ENCODE measurements at places on chromosomes 5 and 9.
A peak's percentile ranks its signal among the peaks of the same experiment; 100 is the strongest.

- DNase-seq: no peak
Observed at GRCh38 chr5:139446956-139447779, 7.8 kb upstream of the DNAJC18 start.

DNA sequence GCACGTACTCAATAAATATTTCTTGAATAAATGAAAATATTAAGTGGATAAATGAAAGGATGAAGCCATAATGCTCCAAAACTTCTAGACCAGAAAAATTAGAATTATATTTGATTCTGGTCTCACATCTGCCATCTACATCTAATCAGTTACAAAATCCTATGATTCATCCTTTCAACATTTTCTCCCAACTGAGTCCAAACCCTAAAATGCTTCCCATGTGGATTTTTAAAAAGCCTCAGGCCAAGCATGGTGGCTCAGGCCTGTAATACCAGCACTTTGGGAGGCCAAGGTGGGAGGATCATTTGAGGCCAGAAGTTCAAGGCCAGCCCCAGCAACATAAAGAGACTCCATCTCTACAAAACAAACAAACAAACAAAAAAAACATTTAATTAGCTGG is 31.6 kb upstream of the FST start:
- DNase-seq: no peak

- peak; percentile 96 for DNase-seq
Observed at GRCh38 chr5:172897481-172898217, 61.6 kb upstream of the RPL26L1 start.

DNA sequence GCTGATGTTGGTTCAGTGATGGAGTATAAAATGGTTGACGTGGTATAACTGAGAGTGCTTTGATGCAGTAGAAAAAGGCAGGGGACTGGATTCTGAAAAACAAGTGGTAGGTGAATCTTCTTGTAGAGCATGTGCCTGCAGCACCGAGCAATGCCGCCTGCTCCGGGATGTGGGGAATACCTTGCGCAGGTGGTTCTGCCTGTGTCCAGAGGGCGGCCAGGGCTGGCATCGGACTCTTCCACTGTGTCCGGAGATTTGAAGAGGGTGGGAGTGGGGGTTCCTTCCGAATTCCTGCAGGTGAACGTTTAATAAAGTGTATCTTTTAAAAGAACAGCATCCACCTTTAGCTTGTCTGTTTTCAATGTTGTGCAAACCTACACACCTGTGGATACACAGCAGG is 238.0 kb downstream of the FANCC start:
- no peak for DNase-seq

- DNase-seq: no peak
Observed at GRCh38 chr9:20740304-20740703, 56.2 kb downstream of the FOCAD start.

DNA sequence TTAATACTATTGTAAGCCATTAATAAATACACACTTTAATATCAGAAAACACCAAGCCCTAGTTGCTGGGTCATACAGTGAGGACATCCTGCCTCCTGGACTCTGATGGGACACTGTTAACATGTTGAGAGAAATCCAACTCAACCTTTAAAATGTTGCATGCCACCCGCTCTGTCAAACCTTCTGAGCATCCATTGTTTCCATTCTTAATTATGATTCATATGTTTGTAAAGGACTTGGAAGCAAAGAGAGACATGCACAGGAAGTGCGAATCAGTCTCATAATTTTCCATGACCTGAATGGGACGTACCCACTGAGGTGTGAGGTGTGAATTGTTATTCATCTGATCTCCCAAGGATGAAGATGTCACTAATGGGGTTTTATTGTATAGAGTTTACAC is 186.4 kb downstream of the CAAP1 start:
- no peak for DNase-seq

DNA sequence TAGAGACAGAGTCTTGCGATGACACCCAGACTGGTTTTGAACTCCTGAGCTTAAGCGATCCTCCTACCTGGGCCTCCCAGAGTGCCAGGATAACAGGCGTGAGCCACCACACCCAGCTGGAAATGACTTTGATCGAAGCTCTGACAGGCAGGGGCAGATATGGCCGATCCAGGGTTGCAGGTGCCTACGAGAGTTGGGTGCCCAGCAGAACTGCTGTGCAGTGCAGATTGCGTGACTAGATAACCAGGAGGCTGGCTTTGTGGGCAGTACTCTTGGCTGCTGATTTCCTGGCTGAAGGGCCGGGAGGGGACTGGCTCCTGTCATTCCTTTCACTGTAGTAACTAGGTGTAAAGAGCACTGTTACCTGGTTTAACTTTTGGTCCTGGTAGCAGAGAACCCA is 11.8 kb downstream of the TBC1D13 start:
- DNase-seq: no peak

- DNase-seq: no peak
Observed at GRCh38 chr5:36365896-36366295, 64.2 kb upstream of the RANBP3L start.

DNA sequence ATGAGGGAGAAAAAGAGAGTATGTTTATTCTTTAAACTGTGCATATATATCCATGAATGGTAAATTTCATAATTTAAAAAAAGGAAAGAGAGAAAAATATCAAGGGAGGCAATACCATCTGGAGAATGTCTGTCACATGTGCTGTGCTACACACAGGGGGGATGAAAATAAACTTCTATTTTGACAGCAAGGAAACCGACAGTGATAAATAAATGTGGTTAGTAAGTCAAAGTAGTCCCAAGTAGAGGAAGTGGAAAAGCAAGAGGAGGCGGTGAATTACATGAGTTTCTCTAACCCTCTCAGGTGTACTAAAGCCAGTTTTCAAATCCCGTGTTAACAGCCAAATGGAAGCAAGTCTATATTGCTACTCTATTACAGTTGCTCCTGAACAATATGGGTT is 83.3 kb downstream of the ICE1 start:
- no peak for DNase-seq

DNA sequence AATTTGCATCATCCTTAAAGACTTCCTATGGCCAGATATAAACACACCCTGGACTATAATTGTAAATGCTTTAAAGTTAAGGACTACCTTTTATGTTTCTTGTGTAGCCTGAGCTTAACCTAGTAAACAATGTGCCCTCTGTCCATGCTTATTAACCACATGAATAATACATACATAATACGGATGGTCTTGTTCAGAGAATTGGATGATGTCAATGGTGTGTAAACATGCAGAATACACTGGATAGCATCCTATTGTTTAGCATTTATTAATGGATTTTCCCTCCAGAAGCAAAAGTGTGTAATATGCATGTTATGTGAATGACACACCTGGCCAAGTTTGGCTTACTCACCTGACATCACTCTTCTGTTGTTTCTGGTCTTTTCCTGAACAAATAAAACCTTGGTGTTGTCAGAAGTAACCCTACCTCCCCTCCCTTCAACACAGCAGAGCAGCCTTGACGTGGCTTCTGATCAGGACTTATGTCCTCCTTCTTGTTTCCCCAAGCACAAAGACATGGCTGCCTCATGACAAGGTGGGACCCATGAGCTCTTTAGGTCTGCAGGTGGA is 517.9 kb downstream of the MTRR start:
- DNase-seq: no peak

- no peak for DNase-seq
Observed at GRCh38 chr5:68748101-68748500, 345.7 kb upstream of the SLC30A5 start.

GRCh38 chr9:35277171-35277520 is 115.3 kb downstream of the UNC13B start:
- DNase-seq: no peak

DNA sequence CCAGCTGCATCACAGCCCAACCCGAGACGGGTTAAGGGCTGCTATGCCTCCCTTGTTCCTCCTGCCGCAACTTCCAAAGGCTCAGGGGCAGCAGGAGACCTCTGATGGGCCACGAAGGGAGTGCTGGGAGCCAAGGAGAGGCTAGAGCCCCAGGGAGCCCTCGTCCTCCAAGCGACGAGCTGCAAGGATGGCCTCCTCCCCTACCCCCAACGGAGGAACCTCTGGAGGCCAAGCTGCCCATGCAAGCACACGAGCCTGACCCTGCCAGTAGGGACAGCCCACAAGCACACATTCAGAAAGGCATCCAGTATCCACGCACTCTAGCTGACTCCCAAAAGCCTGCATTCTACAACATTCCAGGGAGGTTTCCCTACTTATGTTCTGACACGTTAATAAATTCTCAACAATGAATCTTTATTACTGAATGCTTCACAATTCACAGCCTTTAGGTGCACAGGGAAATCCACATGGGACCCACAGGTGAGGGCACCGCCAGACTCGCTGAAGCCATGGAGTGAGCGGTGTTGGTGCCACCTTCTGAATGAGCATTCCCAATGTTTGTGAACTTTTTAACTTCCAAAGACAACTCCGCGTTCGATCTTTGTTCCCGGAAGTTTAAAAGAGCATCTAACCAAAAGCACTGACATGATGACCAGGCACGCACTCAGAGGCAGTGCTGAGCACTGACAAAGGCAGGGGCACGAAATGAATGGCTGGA is 28.7 kb downstream of the IPPK start:
- no peak for DNase-seq

DNA sequence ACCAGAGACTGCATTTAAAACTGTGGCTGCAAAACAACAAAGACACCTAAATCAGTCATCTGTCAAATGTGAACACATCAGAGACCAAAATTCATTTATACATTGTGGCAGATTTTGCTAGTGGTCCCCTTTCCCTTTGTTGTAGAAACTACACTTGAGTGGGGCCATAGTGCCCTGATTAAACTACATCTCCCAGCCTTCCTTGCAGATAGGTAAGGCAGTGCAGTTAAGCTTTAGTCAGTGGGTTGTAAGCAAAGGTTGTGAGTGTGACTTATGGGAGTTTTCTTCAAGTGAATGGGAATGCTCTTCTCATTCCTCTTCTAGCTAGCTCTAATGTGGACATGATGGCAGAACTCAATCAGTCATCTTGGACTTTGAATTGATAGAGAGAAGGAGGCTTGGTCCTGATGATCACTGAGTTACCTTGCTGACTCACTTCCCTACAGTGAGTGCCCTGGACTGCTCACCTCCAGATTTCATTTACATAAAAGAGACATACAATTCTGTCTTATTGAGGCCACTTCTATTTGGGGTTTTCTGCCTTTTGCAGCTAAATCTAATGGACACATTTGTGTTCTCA is 35.2 kb upstream of the SPARC start:
- DNase-seq: no peak

GRCh38 chr9:95268681-95269080 is 48.8 kb downstream of the FANCC start:
- no peak for DNase-seq

DNA sequence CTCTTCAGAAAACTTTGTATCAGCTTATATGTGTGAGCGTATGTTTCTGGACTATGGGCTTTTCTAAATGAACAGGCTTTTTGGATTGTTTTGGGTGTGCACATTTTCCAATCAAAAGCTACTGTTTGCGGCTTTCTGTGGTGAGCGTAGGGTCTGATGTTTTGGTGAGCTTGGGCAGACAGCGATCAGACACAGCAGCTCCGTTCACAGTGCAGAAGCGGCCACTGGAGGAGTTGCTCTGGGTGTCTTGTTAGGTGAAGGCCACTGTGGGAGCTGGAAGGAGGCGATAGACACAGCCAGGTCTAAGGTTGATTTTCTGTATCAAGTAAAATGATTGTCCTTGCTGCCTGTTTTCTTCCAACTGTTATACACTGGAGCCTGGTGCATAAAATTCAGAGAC is 11.1 kb downstream of the PRRC2B start:
- no peak for DNase-seq
